Peyer's patch (tissue), 4 donors: ENCODE measurements at places on chromosomes 2 and 18.

DNA sequence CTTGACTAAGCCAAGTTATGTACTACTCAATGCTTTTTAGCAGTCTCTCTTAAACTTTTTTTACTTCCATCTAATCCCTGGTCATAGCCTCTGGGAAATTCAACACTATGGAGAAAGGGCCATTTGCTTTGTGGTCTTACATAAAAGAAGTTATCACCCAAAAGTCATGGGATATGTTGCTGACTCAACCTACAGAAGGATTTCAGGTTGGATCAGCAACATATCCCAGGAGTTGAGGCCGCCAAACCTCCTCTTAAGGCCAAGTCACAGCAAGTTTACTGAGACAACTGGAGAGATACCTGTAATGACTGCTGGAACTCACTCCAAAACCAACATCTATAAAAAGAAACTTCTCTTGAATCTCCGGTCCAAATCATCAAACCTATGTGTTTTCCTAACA lies 141.1 kb downstream of the IRS1 start:
- DNase-seq: no peak

GRCh38 chr18:58847383-58848071 lies 17.1 kb upstream of the ZNF532 start:
- peak; percentile 48 for DNase-seq

DNA sequence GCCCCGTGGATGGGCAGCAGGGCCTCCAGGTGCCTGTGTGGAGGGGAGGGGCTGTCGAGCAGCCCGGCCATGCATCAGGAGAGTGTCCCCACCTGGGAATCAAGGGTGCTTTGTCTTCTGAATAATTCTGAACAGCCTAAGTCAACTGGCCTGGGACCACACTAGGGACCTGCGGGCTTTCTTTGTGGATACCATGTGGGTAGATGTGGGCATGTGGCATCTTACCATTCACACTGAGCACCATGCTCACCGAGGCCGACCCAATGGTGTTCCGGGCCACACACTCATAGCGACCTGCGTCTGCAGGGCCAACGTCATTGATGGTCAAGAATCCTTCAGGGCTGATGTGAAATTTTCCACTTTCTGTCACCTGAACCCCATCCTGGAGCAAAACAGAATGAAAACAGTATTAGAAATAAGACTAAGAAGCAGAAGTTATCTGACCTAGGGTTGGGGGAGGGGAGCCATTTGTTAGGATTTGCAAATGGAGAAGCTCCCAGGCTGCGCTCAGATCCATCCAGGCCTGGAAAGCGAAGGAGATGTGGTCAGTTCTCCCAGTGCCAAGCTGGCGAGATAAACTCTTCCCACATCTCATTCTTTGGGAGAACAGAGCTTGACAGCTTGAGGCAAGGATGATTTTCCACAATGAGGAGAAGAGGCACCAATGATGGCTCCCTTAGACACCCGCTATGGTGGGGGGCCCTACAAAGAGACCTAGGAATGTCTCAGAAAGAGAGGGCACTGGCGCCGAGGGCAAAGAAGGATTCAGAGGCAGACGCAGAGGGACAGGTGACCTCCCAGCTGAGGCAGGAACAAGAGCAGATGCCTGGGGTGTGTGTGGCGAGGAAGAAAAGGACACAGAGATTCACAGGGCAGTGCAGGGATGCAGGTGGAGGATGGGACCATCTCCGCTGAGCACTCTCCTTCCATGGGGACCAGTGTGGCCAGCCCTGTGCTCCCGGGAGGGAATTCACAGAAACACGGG lies 83.4 kb downstream of the PXDN start:
- no peak for DNase-seq

DNA sequence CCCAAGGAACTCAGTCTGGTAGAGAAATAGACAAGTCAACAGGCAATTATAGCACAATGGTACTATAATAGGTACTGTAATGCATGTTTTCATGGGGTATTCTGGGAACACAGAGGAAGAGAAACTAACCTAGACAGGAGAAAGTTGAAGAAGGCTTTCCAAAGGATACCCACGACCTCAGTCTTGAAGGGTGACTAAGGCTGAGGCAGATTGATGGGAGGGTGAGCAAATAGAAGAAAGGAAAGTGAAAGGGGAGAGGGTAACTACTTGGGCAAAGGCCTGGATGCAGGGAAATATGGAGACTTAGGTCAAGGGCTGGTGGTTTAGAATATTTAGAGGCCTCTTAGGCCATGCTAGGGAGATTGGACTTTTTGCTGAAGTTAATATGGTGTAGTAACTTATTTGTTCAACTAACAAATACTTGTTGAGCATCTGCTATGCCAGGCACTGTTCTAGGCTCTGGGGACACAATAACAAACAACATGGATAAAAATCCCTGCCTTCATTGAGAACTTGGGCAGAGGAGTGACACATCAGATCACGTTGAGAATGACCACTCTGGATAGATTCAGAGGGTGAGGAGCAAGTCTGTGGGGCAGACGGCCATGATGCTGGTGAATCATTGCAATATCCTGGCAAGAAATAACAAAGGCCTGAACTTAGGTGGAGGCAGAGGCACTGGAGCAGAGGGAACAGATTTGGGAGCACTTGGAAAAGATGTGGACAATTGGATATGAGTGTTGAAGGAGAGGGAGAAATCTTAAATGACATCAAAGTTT lies 56.4 kb downstream of the PLB1 start:
- DNase-seq: no peak

GRCh38 chr2:154698296-154698720 lies at the start of gene KCNJ3:
Gene KCNJ3, plus strand, starts transcription at chr2:154698695. Its CDS starts 81 bp downstream, at chr2:154698776.
- no peak for DNase-seq

DNA sequence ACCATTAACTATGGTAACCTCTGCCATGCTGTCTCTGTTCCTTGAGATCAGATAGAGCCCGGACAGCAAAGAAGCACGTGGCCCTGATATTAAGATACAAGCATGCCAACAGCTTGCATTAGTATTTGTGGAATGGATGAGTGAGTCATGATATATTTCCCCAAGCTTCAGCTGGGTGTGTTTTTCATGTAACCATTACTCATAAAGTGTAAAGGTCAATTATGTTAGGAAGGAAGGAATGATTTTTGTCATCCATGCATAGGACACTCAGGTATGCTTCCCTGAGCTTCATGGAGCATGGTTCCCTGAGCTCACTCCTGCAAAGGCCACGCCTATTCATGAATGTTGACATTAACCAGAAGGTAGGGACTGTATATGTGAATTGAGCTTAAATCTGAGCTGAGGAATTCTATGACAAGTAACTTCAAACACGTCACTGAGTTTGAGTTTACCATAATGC lies 74.6 kb downstream of the ARL4C start:
- no peak for DNase-seq

- DNase-seq: no peak
Measured at GRCh38 chr18:79712206-79712857, 32.7 kb downstream of the CTDP1 start.

- DNase-seq: no peak
Measured at GRCh38 chr2:70828914-70829824, 6.4 kb downstream of the CD207 start.

DNA sequence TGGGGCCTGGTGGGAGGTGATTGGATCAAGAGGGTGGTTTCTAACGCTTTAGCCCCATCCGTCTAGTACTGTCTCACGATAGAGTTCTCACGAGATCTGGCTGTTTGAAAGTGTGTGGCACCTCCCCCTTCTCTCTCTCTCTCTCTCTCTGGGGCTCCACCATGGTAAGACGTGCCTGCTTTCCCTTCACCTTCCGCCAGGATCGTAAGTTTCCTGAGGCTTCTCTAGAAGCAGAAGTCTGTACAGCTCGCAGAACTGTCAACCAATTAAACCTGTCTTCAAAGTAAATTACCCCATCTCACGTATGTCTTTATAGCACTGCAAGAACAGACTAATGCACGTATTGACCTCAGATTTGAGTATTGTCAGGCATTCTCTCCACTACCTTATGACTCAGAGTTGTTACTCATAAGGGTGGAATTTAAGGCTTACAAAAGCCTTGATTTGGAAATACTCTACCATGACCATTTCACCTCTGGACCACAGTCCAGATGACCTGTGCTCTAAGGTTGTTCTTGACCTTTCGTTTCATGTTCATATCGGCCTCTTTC lies 99.5 kb upstream of the AGAP1 start:
- DNase-seq: no peak

GRCh38 chr2:224990710-224991109 lies 51.6 kb downstream of the DOCK10 start:
- DNase-seq: no peak

GRCh38 chr2:66692521-66693054 lies 257.7 kb downstream of the MEIS1 start:
- no peak for DNase-seq

GRCh38 chr2:154709215-154709614 lies 10.7 kb downstream of the KCNJ3 start:
- no peak for DNase-seq

- peak; percentile 72 for DNase-seq
Measured at GRCh38 chr2:207782238-207783030, 12.7 kb upstream of the FZD5 start.

DNA sequence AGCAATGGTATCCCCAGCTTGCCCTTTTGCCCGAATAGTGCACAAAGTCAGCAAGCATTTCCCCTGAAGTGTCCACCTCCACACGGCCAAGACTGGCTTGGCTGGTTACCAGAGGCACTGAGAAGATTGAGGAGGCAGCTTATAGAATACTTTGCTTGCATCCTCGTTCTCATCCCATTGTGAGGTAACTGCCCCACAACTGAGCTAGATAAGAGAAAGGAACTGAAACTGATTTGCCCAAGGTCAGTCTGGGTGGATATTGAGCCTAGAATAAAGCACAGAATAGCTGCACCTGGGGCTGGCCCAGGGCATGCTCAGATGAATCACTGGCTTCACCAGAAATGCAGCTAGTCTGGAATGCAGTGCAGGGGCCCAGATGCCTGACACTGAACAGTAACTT lies 32.7 kb upstream of the MAP4K3 start:
- peak; percentile 42 for DNase-seq

GRCh38 chr18:62189208-62189607 lies 2.2 kb downstream of the RELCH start:
- no peak for DNase-seq

- DNase-seq: no peak
Measured at GRCh38 chr2:158046121-158046880, 55.4 kb upstream of the UPP2 start.

- no peak for DNase-seq
Measured at GRCh38 chr2:7053650-7054265, 136.5 kb downstream of the RNF144A start.

DNA sequence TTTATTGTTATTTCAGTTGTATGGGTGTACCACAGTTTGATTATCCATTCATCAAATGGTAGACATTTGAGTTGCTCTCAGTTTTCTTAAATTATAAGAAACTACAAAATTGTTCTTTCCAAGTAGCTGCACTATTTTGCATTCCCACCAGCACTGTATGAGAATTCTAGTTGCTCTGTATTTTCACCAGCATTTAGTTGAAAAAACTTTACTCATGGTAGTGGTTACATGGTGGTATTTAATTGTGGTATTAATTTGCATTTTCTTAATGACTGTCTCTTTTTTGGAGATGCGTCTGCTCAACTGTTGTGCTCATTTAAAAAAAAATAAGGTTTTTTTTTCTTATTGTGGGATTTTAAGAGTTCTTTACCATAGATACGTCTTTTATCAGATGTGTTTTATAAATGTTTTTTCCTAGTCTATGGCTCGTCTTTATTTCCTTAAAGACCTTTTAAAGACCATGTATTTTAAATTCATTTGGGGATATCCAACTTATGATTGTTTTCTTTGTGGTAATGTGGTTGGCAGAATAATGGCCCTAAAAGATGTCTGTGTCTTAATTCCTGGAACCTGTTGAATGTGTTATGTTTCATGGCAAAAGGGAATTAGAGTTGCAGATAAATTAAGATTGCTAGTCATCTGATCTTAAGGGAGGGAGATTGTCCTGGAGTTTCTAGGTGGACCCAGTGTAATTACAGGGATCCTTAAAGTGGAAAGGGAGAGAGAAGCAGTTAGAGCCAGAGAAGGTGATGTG lies 37.4 kb downstream of the UBE2F start:
- no peak for DNase-seq

DNA sequence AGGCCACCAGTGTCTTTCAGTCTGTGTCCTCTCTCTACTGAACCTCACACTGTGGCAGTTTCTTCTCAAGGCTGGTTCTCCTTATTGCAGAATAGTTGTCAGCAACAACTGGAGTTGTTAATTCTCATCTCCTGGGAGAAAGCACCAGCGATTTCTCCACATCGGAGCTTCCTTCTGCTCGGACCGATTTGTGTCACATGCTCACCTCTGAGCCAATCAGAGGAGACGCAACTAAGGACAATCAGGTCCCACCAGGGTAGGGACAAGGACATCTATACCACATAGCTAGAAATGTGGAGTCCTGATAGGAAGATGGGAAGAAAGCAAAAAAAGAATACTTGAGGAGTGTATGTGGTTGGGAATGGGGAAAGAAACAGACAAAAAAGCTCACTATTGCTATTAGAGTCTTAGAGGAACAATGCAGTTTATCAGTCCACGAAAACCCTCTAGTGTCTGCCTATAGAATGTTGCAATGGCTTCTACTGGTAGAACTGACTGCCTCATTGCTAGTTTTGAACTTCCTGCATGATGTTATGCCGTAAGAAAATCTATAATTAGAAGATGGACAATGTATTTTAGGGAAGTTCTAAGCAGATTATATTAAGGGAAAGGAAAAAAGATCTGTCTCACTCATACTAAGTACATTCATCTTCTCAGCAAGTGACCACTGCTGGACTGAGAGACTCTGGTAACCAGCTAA lies 169.7 kb downstream of the CDCA7 start:
- no peak for DNase-seq

DNA sequence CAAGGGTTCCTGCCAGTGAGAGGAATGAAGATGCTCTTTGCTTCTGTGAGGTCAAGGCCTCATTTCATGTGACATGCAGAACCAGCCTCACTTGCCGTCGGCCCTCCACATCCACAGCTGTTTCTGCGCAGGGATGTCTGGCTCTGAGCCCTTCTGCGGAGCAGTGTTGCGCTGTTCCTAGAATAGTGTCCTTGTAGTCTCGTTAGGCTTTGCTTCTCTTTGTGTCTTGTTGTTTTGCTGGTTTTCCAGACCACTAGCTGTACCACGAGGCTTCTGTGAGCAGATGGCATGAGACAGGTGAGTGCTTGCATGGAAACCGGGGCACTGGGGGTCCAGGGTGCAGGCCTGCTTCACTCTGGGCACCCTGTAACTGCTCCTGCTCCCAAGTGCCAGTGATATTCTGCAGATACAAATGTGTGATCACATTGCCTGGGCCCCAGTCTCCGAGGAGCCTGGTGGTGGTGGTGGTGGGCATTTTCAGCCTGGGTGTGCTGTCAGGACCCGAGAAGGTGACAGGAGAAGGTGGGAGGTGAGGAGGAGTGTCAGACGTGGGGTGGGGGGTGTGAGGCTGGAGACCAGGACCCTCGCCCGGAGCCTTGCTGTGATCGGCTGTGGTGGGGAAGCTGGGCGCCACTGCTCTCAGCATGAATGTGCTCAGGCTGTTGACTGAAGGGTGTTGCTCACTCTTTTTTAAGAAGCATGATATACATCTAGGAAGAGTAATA lies 34.3 kb downstream of the LDLRAD4 start:
- DNase-seq: no peak
